ENCODE measurements at places on chromosomes 4 and X.

DNA sequence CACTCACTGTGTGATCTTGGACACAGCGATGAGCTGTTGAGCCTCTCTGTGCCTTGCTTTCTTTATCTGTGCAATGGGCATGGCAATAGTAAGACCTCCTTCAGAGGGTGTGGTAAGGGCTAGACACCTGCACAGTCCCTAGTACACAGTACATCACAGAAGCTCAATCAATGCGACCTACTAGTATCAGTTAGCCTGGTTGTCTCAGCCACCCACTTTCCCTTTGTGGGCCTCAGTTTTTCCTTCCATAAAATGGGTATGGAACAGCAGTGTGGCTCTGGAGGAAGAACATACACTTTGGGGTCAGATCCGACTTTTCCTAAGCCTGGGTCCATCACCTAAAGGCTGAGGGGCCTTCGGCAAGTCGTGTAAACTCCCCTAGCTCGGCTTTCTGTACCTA, 3.5 kb upstream of the HTRA3 start:
- no peak for DNase-seq

DNA sequence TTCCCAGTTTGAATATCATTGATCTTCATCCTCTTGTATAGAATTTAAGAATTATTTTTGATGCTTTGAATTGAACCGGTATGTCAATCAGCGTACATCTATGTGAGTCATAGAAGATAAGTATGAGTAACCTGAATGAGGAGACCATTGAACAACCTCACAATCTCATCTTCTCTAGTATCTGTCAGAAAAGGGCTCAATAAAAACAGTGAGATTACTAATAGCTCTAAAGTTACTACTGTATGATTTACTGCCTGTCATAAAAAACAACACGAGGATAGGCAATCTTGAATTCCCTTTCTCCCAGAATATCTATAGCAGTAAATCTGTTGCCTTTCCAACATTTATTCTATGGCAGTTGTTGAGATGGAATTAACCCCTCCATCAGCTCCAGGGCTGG, 36.1 kb downstream of the PHOX2B start:
- DNase-seq = no peak

DNA sequence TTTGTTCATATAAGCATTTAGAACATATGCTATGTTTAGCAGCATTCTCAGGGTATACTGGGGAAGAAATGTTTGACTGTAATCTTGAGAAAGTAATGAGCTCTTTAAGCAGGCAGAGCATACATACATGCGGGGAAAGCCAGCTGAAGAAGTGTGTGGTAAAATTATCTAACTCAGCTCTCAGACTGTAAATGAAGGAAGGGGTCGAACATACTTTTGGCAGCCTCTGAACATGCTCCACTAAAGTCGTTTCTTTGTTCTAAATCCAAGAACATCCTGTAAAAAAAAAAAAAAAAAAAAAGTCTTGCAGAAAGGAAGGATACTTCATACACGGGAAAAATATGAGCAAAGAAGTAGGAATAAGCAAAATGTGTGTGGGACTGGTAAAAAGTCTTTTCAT, 224.8 kb downstream of the GRID2 start:
- no peak for DNase-seq

- no peak for DNase-seq
Observed at GRCh38 chr4:112473985-112474384, 42.0 kb downstream of the NEUROG2 start.

- DNase-seq = no peak
Observed at GRCh38 chr4:167274351-167274750, 40.1 kb upstream of the SPOCK3 start.

DNA sequence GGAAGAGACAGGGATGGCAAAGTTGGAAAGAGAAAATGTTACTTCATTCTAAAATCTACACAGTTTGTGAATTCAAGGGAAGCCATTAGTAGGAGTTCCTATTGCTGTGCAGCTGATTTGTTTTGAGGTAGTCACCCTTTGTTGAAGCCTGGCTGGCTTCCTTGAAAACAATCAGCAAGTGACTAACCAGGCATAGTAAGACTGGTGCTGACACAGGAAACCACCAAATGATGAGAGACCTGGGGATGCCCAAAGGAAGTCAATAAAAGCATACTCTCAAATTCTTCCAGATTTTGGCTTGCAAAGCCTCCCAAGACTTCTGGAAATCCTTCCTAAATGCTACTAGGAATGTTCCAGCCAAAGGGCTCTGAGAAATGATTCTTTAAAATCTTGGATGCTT, 23.9 kb upstream of the PRDM8 start:
- DNase-seq = no peak
